ENCODE measurements at places on chromosomes 4 and X. TPM values are rescaled to one million over a fixed set of nuclear protein-coding genes. Genes with fewer than 3 reads are reported as not detected.

- no peak for DNase-seq
Observed at GRCh38 chr4:141254326-141254725, 33.6 kb downstream of the ZNF330 start.

The TXK gene
- total RNA-seq, result 2.0 TPM

The LAMP2 gene
- 59.6 TPM for total RNA-seq

DNA sequence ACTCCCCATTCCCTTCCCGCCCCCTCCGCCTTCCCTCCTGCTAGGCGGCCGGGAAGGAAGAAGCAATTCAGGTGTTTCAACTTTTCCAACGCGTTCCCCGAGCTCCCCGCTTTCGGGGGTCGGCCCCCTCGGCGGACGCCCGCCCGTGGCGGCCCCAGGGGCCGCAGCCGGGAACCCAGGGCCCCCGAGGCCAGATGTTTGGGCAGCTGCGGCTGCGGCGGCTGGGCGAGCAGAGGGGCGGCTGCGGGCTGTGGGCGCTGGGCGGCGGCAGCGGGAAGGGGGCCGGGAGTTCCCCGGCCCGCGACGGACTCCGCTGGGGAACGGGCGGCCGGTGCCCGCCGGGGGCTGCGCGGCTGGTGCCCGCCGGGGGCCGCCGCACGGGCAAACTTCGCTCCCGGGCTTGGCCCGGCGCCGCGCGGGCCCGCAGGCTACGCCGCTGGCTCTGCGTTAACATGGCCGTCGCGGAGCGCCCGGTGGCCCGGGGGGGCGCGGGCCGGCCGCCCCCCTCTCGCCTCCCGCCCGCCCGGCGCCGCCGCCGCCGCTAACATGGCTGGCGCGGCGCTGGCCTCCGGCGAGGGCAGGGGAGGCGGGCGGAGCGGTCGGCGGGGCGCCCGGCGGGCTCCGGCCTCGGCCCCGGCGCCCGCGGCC is 510 bp downstream of the HMGB3 start:
- DNase-seq, result no peak
